Stimulated activated CD4-positive, alpha-beta T cell treated with anti-CD3 and anti-CD28 coated beads, Interleukin-1b, Interleukin-23, amount 100 ng/mL, for 1 hour (primary cell): ENCODE measurements at places on chromosomes 3 and 15.
A peak's percentile ranks its signal among the peaks of the same experiment; 100 is the strongest.

- DNase-seq: no peak
Measured at GRCh38 chr3:123632161-123632655, 47.4 kb upstream of the HACD2 start.

- no peak for DNase-seq
Measured at GRCh38 chr3:53238886-53239285, 16.9 kb downstream of the TKT start.

- DNase-seq: no peak
Measured at GRCh38 chr3:172084871-172085556, 45.6 kb downstream of the FNDC3B start.

DNA sequence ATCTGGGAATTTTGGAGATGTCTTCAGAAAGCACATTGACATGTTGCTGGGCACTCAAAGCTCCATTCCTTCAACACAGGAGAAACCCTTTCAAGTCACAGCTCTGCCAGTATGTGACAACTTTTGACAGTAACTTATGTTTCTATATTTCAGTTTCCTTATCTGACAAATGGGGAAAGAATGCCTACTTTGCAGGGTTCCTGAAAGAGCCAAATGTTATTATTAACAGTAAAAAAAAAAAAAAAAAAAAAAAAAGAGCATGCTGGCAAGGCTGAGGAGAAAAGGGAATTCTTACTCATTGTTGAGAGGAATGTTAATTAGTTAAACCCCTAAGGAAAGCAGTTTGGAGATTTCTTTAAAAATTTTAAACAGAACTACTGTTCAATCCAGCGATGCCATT is 272.5 kb upstream of the TGFBR2 start:
- no peak for DNase-seq

DNA sequence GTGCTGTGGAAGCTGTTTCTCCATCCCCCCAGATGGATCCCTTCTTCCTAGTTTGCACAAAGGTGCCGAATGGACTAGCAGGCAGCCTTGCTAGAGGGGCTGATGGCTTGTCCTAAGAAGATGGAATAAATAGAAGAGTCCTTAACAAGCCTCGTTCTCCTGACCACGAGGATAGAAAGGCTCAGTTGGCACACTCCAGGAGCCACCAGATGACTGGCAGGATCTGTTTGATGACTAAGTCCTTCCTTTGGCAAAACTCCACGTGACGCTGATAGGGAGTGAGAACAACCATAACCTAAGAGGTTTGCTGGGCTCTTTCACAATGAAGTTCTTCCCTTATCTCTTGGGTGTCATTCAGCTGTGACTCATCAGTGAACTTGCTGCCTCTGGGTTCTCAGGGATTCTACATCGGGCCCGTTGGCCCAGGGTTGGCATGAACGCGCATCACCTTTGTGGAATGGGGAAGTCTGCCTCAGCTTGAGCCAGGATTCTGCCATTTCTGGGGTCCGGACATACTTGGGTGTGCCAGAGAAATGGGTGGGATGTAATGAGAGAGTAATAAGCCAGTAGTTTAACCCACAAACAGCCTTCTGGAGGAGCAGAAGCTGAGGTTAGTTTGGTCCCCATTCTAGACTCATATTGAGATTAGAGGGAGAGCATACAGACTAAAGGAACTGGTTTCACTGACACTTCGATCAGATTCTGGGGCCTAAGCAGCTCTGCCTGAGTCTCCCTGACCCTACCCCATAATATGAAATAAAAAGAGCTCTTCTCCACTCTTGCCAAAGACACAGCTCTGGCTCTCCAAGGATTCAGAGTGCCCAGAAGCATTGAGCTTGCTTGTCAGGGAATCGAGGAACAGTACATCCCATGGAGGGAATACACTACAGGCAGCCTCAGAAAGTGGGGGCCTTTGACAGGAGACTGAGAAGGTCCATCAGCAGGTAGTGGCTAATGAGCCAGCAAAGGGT is 2.0 kb upstream of the MELTF start:
- no peak for DNase-seq

DNA sequence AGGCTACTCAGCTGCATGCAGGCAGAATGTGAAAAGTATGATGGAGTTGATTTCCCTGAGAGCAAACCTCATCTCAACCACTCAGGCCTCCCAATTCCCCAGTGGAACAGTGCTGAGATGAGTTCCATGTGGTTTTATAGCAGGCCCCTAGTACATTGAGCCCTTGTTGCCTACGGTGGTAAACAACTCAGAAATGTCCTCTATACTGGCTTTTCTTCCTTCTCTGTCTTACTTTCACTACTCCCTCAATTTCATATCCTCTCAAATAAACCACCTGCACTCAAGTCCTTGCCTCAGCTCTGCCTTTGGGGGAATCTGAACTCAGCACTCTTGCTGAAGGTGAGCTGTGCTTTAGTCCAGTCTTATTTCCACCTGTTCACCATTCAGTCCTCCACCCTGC is 399.9 kb downstream of the PDCD6IP start:
- DNase-seq: no peak

GRCh38 chr3:67635806-67636205 is 18.6 kb downstream of the SUCLG2 start:
- no peak for DNase-seq

DNA sequence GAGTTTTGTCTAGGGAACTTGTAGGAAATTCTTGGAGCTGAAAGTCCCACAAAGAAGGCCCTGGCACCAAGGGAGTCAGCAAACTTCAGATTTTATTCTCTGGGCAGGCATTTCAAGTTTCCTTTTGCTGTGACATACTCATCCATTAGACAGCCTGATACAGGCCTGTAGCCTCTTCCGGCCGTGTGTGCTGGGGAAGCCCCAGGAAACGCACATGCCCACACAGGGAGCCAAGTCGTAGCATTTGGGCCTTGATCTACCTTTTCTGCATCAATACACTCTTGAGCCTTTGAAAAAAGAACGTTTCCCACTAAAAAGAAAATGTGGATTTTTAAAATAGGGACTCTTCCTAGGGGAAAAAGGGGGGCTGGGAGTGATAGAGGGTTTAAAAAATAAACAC is 15.0 kb downstream of the TIGIT start:
- DNase-seq: peak; percentile 34

DNA sequence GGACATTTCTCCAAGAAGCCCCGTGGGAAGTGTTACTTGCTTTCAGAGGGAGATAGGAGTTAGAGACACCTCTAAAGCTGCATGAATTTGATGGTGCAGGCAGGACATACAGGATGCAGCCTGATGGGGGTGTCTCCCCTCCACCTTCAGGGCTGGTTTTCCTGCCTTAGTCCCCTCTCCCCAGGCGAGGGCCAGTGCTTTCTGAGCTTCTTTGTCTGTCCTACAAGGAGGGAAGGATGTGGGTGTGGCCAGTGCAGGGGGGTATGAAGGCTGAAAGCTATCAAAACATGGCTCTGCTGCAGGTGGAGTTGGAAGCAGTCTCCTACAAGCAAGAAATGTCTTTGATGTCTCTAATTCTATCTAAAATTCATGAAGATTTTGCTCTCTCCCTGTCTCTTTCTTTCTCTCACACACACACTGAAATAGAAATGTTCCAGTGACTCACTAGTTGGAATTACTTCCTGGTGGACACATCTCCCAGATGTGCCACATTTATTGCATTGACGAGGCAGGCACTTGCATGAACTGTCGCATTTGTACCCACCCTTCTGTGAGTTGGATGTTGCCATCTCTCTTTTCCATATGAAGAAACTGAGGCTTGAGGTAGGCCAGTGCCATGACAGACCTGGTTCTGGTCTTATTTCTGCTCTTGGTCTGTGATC is 13.9 kb upstream of the PODXL2 start:
- no peak for DNase-seq

GRCh38 chr3:136818769-136819391 is at the start of gene SLC35G2:
SLC35G2 (plus strand) TSS chr3:136819126; CDS start chr3:136854461, 35,335 bp downstream.
- no peak for DNase-seq

- no peak for DNase-seq
Measured at GRCh38 chr3:165211721-165212120, 15.5 kb upstream of the SLITRK3 start.

GRCh38 chr3:128349963-128350599 is 116.6 kb downstream of the DNAJB8 start:
- DNase-seq: no peak
